Upper lobe of right lung (tissue), 1 donor: ENCODE measurements at places on chromosomes 3 and 15.

DNA sequence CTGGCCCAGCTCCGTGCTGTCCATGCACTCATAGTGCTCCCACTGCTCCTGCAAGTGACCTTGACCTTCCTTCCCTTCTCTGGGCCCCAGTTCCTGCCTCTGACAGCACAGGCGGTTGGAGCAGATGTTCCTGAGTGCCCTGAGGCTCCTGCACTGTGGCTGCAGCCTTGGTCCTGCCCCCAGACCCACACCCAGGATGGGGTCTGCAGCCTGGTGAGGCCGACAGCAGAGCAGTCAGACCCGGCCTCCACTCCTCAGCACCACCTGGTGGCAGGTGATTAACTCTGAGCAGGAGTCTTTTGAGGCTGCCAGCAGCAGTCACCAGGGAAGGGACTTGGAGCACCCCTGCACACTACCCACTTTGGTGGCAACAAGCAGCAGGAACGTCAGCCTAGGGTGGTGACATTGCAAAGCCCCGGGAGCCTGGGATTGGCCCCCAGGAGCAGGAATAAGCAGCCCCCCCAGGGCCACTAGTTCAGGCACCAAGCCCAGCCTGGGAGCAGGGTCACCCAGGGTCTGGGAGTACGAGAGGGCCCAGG, 64.6 kb downstream of the CYP11A1 start:
- DNase-seq, result no peak

- DNase-seq, result no peak
Observed at GRCh38 chr3:77342688-77343087, 302.8 kb downstream of the ROBO2 start.

- DNase-seq, result no peak
Observed at GRCh38 chr3:3701949-3702348, 97.3 kb upstream of the LRRN1 start.

GRCh38 chr15:52677593-52678467, 1.4 kb downstream of the ATOSA start:
- DNase-seq, result peak; percentile 65

DNA sequence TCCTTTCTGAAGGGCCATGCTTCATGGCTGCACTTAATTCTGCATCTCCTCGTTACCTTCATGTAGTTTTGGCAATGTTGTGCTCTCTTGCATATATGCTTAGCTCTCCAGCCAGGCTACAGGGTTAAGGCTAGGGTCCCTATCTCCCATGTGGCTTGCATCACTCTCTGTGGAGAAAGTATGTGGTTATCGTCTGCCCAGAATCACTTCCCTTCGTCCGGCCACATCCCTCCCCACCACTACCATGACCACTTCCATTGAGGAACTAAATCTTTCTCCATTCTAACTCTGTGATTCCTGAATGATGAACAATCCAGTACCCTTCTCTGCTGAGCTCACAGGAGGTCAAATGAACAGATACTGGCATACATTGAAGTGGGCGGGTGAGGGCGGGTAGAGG, 34.0 kb downstream of the WWTR1 start:
- no peak for DNase-seq

DNA sequence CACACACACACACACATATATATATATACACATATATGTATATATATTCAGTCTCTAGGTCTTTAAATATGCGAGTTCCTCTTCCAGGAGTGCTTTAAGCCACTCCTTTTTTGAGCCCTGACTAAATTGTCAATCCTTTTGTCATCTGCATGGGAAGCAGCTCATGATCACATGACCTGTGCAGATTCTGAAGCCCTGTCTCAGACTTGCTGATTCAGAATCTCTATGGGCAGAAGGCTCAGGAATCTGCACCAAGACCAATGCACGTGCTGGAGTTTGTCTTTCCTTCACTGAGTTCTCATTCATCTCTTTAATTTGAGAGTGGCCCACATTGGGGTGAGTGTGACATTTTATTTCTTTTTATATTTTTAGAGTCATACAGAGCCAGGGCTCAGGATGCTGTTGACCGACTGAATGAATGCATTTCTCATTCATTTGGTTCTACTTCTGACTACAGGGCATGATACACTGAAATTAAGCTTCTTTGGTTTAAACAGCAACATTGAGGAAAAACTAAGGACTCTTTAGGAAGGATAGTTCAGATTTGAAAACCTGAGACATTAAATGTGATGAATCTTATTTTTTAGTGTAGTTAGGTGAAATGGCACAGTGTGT, 307.5 kb downstream of the EDEM1 start:
- DNase-seq, result no peak

DNA sequence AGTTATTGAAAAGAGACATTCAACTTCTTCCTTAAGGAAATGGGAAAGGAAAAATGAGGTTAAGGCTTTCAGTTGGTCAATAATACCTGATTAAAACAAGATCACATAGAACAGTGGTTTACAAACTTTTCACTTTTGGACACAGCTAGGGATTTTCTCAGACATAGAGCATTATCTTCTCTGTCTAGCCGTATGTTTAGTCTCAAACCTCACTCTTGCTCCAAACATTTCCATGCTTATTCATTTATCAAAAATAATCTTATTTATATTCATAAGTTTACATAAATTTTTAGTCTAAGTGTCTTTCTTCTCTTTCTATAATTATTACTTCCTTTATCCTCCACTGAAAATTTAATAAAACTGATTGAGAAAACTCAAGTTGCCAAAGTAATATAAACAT, 114.2 kb upstream of the AZI2 start:
- no peak for DNase-seq

GRCh38 chr3:111314181-111314873, 227.7 kb upstream of the CD96 start:
- DNase-seq, result no peak

- DNase-seq, result no peak
Observed at GRCh38 chr3:37198547-37198946, 24.2 kb upstream of the LRRFIP2 start.

DNA sequence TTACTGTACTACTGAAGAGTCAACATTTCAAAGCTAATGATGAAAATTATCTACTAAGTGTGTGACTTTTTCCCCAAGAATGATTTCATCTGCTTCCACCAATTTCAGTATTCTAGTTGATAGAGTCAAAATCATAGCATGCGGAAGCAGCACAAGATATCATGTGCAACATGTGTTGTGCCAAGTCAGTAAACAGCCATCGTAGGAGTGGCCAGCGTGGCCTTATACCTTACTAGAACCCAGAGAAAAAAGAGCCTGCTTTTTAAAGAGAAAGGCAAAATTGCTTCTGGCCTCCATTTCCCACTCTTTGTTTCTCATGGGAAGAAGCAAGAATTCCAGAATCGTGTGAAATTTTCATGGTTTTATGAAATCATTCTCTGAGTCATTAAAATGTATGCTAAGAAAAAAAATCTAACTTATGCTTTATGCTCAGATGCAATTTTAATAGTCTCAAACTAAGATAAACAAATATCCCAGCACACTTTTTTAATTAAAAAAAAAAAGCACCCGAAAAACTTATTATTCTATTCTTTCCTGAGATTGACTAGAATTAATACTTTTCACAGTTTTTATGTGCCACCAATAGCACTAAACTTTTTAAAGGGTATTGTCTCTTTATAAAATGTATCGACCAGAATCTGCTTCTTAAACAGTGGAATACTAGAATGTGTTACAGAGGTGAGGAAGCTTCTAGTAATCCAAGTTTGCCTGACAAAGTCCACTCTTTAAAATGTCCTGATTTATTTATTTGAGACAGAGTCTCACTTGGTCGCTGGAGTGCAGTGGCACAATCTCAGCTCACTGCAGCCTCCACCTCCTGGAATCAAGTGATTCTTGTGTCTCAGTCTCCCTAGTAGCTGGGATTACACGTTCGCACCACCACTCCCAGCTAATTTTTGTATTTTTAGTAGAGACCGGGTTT, 87.3 kb downstream of the MBNL1 start:
- DNase-seq, result no peak
